ENCODE measurements at places on chromosomes 2 and 18.

DNA sequence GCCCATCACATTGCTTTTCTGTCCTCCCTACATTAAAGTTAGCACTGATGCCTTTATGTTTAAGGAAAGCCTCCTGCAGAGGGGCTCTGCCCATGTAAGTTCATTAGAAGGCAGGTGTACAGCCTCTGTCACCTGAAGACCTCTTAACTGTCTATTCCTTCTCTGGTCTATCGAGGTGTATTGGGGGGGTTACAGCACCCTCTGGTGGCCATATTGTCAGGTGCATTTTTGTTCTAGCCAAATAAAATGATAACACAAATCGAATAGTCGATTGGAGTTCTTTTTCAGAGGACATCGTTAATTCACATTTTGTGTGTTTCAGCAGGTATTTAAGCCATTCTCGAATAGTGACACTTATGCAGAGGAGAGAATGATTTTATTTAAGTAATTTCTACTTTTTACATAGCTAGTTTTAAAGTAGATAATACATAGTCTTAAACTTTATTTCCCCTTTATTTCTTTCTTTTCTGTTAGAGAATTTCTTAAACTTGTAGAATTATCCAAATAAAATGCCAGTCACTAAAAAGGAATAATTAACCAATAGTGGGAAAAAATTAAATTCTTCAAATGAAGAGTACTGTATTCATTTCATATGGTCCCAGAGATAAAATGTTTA lies 136.8 kb downstream of the NEDD4L start:
- peak; percentile 70 for DNase-seq

DNA sequence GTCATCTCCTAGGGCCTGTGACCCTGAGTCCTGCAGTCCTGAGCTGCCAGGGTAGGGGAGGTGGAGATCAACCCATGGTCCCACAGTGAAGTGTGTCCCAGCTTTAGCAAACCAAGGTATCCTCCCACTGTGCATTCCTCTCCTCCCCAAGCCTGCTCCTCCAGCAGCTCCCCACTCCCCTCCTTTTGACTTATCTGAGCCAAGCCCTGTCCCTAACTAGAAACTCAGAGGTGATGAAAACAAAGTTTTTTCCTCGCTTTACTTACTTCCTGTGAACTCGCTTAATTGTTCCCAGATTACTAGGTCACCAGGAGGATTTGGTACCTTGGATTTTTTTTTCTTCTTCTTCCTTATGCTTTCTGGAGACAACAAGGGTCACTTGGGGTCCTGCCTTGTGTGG lies 80.8 kb downstream of the EHD3 start:
- no peak for DNase-seq

- no peak for DNase-seq
Observed at GRCh38 chr18:10745971-10746370, 220.1 kb downstream of the NAPG start.

DNA sequence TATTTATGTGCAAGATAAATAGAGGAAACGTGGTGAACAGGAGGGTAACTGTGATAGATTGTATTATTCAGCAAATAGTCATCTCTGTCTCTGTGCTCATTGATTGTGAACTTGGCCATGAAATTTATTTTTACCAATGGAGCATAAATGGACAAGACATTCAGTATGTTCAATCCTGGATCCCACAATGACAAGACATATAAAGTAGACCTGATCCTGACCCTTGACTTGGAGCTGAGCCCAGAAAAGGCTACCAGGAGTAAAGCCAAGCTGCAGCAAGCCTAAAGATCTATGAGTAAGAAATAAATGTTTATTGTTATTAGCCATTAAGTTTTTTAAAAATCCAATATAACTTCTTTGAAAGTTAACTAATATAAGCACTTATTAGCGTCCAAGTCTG lies 531.2 kb downstream of the PIK3C3 start:
- DNase-seq = no peak

DNA sequence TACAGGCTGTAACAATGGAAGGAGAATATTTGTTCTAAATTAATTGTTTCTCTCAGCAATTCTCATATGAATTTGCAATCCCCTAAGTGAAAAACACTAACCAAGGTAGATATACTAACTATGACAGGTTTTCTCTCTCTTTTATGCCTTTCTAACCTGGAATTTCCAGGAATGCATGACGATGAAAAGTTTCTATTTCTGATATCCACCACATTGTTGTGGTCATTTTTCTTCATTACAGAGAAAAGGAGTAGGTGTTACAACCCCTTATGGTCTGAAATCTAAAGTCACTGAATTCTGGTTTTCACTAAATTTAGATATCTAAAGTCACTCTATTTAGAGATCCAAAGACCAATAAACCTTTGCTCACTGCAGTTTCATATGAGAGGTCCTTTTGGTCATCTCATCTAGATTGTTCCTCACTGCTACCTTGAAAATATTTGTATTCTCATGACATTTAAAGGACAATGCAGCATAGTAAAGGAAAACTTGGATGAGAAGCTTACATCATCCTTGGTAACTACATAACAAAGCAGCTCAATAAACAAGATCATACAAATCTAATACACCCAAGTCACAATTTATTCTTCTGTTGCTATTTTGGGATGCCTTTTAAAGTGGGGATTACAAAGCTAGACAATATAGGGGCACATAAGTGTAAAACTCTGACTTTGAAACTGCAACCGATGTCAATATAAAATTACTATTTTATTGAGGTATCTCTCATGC lies 85.8 kb downstream of the TCF4 start:
- DNase-seq = no peak
